ENCODE measurements at places on chromosomes 7 and 10.

DNA sequence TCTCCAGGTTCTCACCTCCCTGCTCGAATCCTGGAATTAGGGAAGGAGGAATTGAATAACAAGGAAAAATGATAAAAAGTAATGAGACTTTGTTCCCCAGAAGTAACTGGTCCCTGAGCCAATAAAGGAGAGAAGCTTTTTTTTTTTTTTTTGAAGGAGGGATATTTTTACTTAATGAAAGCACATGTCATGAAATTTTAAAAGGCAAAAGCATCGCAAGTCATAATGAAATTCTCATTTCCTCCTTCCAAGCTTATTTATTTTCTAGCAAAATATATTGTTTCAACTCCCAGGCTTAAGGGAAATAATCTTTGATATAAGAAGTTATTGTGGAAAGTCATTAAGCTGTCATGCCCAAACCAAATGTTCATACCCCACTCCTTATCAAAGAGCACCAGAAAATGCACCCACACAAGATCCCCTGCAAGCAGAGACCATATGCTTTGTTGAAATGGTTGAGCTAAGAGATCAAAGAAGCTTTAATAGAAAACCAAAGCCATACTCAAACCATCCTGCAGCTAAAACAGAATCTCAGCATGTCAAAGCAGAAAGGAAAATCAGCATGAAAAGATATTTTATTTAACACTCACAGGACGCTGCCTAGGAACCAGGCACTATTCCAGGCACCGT, 16.7 kb upstream of the ABCC2 start:
- no peak for DNase-seq

DNA sequence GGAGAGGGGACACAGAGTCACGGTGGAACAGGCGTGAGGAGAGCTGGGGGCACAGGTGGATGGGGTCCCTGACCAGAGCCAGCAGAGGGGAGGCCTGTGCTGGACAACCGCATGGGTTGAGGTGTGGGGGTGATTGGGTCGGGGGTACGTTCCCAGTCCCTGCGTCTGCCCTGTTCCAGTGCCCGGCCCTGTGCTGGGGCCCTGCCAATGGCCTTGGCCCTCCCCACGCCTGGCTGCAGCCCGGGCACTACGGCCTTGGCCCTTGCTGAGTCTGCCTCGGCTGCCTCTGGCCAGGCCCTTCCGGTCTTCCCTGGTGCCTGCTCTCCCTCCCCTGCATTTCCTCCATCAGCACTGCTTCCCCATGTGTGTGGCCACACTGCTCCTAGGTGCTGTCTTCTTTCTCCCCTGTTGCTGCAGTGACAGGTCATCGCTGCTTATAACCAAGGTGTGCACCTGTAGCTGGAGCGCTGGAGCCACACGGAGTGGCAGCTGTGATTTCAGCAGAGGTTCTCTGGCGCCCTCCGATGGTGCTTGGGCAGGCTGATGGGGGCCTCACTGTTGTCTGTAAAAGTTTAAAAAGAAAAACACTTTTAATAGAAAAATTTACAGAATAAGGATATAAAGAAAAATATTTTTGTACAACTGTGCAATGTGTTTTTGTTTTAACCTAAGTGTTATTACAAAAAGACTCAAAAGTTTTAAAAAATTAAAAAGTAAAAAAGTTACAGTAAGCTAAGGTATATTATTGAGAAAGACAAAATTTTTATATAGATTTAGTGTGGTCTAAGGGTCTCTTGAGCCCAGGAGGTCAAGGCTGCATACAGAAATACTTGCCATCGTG, 45.2 kb upstream of the BHLHA15 start:
- DNase-seq, result peak; percentile 70

DNA sequence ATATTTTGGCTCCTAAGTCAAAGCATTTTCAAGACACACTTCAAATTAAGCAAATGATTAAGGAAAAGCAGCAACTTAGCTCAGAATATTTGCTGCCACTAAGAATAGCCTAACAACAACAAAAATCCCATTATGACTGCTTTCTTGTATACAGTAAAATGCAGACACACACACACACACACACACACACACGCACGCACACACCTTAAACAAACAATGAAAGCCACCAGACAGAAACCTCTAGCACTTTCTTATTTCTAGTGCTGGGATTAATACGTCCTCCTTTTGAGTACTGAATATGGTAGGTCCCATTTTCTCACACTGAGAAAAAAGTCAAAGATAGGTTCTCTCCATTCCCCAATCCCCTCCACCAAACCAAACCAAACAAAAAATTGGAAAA, 23.4 kb upstream of the FEZF1 start:
- no peak for DNase-seq

DNA sequence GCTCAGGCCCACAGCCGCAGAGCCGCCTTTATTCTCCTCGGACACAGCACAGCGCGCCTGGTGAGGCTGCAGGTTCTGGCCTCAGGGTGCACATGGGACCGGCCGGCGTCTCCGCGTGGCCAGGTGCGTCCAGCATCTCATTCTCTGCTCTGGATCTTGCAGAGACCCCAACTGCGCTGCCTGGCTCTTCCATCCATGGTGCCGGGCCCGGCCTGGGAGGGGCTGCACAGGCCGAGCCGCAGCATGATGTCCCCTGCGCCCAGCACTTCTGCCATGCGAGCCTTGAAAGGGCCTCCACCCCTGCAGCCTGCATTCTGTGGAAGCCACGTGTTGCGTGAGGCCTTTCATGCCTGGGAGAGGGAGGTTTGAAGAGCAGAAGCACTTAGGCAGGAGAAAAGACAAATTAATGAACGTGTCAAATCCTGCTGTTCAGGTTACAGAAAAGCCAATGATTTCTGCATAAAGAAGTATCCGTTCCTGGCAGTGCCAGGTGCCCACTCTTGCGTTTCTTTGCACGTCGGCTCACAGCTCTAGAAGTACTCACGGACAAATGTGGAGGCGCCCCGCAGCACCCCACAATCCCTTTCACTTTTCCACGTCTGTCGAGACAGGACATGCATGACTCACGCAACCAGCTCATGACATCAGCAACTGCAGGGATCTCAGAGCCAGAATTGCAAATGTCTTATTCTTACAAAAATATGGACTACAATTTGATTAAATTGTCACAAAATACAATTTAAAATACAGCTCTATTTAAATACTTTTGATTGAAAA, 571.4 kb downstream of the DNAJB6 start:
- no peak for DNase-seq

GRCh38 chr10:92119340-92119739, 171.5 kb downstream of the CPEB3 start:
- no peak for DNase-seq

- DNase-seq, result no peak
Measured at GRCh38 chr10:33460505-33461294, 126.2 kb upstream of the NRP1 start.

GRCh38 chr7:80478683-80479082, 33.2 kb downstream of the GNAT3 start:
- no peak for DNase-seq

All from RPMI8226 (cell line).